NCI-H1092 treated with DMSO at 0.1 percent for 48 hours (cell line): ENCODE measurements at places on chromosomes 11 and 22.

DNA sequence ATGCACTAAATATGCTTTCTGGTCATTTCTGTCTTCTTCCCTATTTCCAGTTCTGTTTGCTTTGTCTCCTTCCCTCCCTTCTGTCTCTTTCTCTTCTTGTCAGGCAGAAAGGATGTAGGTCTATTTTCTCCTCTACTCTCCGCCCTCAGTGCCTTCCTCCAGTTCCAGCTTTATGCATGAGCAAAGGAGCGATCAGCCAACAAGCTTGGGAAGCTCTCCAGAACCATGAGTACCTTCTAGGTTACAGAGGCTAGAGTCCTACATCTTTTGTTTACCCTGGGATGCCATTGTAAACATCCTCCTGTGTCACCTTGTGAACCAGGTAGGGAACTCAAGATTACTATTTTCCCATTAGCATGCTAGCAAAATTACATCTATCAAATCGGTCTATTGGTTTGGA is 7.9 kb upstream of the SPON1 start:
- DNase-seq = no peak

DNA sequence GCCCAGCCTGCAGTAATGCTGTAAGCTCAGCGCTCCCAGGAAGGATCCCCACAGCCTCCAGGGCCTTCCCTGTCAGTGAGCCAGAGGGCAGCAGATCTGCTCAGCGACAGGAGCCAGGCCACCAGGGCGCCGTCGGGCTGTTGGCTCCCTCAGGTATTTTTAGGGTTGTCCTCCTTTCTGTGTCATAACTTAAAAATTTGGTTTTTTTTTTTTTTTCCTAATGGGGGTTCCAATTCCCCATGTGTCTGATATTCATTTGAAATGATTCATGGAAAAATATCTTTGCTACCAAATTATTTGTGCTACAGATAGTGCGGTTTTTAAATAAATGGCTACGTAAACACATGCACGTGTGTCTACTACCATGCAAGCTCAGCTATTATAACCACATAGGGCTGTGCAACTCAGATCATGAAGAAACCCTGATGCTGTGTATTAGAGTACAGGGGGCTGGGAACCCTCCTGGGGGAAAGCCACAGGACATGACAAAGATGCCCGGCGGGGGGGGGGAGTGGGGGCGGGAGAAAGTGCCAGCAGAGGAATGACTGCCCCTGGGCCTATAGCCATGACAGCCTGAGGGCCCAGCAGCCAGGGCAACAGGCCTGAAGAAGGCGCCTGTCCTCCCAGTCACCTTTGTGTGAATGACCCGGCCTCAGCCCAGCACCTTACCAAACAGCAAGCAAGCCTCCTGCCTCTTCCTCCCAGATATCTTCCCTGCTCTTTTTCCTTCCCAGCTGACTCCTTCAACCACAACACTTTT is 89.3 kb downstream of the NAT10 start:
- DNase-seq = no peak

GRCh38 chr11:8603696-8604077 is 9.7 kb upstream of the STK33 start:
- DNase-seq = no peak

DNA sequence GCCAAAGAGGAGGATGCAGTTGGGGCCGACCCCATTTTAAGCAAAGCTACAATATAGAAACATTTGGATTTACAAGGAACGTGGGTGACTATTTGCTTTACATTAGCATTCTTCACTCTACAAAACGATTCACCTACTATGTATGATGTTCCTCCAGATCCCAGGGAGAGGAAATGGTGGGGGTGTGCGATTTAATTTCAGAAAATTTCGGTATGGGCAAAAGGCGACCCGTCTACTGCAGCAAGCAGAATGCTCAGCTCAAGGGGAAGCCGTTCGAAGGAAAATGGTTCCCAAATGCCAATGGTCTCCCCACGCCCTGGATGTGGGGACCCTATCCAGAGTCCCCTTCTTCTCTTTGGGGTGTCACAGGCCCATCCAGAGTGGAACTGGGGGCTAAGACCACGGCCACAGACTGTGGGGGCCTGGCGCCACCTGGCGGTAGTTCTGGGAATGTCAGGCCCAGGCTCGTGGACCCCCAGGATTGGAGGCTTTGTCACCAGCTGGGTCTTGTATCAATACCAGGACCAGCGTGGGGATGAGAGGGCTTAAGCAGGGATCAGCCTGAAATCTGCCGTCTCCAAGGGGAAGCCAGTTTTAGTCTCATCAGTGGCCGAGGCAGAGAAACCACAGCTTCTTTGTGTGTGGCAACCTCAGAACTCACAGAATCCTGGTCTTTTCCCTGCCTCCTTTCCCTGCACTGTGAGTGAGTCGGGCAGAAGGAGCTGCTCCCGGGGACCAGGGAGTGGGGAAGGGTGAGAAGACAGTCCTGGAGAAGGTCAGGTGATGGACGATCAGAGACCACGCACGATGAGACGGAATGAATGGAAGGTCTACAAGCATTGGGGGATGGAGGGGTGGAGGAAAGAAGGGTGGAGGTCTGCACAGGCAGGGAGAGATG is 8.4 kb downstream of the LRRC10B start:
- peak; percentile 31 for DNase-seq

GRCh38 chr11:116513278-116513823 is 259.4 kb downstream of the BUD13 start:
- no peak for DNase-seq

GRCh38 chr11:131980888-131981668 is 610.7 kb downstream of the NTM start:
- DNase-seq = no peak

GRCh38 chr11:122207505-122207904 is 91.5 kb upstream of the BLID start:
- peak; percentile 32 for DNase-seq

- DNase-seq = no peak
Measured at GRCh38 chr11:83336993-83337392, 50.8 kb upstream of the CCDC90B start.

DNA sequence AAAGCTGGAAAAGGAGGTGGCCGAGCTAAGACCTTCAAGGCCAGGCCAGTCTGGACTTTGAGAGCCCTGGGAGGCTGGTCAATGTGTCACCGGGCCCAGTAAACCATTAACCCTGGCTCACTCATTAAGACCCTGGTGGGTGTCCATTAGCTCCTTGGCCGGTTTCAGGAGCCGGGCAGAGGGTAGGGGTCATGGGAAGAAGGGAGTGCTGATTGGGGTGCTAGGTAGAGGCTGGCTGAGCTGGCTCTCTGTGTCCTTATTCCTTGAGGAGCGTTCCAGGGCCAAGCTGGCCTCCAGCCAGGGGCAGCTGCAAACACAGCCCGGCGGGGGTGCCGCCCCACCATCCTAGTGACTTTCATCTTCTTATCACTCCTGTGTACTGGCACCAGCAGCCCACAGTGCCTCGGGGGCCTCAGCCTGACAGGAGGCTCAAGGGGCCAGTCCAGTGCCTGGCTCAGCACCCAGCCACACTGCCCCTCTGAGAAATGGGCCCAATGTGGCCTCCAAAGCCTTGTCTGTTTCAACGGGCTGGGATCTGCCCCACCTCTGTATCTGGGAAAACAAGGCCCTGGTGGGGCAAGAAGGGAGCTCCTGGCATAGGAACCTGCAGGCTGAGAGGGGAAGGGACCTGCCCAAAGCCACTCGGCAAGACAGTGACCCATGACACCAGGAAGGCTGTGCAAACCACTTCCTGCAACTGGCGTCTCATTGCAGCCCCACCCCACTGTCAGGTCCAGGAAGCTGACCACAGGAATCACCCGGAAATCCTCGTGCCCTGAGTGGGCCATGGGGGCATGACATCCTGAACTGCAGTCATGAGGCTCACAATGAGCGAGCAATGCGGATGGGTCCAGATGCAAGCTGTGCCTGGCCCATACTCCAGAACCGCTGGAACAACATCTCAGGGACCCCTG is 15.1 kb upstream of the RGL4 start:
- DNase-seq = no peak

GRCh38 chr11:76763573-76764346 is 19.4 kb upstream of the TSKU start:
- DNase-seq = no peak

GRCh38 chr11:111730871-111731591 is 35.2 kb downstream of the PPP2R1B start:
- peak; percentile 82 for DNase-seq

- DNase-seq = no peak
Measured at GRCh38 chr22:32620992-32621391, 146.4 kb downstream of the FBXO7 start.

GRCh38 chr11:109939166-109939810 is 153.9 kb upstream of the ZC3H12C start:
- DNase-seq = peak; percentile 88

GRCh38 chr11:93089474-93090102 is 108.2 kb downstream of the SLC36A4 start:
- peak; percentile 61 for DNase-seq

DNA sequence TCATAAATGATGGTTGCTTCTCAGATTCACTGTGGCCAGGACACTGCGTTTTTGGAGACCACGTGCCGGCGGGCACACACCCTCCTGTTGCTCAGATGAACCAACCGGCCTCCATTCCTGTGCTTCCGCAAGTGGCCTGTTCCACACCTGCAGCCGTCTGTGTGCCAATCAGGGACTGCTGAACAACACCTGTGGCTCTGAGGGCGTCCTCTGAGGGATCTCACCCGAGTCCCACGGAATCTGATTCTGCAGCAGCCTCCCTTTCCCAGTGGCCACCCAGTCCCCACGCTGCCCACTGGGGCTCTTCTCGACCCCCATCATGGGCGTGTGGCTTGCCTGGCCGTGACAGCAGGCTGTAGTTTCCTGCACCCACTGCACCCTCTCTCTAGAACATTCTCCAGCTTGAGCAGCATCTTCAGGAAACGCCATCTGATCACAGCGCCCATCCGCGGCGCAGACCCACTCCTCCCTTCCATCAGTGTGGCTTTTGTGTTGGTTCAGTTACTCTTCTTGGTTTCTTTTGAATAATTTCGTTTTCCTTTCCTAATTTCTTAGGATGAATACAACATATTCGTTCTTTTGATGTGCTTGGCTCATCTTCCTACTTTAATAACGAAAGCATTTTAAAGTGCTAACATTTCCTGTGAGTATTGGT is 100.3 kb upstream of the SLC22A12 start:
- no peak for DNase-seq

GRCh38 chr11:119450590-119451326 is 27.8 kb upstream of the THY1 start:
- no peak for DNase-seq

GRCh38 chr11:111954154-111954553 is 17.0 kb downstream of the DIXDC1 start:
- DNase-seq = no peak

DNA sequence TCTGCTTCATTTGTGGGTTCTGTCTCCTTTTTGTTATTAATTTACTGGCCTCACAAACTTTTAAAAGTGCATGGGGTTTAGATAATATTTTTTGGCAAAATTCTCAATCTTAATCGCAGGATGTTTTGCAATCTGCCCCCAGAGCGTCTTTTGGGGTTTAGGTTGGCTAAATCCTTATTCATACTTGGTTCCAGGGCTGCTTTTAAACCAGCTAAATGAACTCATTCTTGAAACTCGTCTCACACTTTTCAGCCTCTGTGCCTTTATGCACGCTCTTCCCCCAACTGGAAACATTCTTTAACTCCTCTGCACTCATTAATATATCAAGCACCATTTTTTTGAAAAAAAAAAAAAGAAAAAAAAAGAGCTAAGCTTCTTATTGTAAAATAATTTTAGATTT is 131.7 kb downstream of the KIF18A start:
- no peak for DNase-seq

- DNase-seq = no peak
Measured at GRCh38 chr11:122696662-122697061, 41.1 kb downstream of the UBASH3B start.

DNA sequence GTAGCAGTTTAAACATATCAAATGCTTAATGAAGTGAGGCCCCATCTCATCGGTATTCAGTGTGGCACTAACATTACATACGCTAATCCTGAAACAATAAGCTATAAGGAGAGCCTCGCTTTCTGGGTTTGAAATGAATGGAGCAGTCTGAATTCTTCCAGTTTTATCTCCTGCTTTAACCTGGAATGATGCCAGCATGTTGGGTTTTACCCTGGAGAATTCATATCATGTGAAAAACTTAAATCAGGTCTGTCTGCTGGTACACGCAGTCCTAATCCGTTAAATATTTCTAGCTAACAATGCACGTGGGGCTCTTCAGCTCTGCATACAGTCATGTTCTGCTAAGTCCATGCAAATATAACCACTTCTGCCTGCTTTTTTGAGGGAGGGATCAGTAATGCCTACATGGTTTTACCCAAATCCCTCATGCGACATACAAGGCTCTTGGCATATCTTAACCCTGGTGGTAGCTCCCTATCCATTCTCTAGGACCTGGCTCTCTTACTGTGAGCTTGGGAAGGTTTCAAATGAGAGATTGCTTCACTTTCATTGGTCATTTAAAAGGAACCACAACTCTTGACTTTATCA is 92.7 kb downstream of the COMMD9 start:
- no peak for DNase-seq

GRCh38 chr22:26545385-26545784 is 33.1 kb upstream of the TFIP11 start:
- DNase-seq = no peak

GRCh38 chr11:2891326-2892214 is 6.0 kb upstream of the CDKN1C start:
- DNase-seq = peak; percentile 16

GRCh38 chr11:14418801-14419417 is 59.9 kb upstream of the RRAS2 start:
- DNase-seq = peak; percentile 2

- DNase-seq = no peak
Measured at GRCh38 chr11:61887839-61888494, 3.4 kb downstream of the FADS3 start.

DNA sequence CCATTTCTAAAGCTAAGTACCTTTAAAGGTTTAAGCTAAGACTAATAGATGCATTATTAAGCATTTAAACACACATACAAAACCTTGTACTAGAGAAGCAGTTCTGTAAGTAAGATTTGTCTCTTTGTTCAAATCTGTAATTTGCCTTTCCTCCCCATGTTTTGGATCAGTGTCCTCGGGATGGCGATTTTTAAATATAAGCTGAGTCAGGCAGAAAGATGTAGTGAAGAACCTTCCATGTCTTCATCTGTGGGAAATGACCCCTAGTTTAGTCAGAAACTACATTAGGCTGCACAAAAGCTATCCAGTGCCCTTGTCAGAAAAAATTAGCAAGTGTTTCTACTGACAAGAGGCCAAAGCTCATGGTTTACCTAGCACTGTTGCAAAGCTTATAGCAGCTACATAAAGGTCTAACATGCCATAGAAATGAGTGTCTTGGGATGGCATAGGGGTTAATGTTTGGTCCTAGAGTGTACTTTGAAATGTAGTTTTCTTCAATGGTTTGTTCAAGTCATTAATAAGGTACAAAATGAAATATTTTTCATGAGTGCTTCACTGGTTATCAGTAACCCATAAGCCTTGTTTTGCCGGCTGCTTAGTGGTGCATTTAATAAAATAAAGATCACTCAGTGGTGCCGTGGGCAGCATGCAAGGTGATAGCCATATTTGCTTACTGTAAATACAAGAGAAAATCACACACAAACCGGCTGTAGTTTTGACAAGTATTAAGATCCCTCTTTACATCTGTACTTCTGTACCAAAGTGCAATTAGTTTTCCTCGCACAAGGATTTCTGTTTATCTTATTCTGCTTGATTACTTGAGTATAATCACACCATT is 139.8 kb downstream of the ELP4 start:
- DNase-seq = no peak
